H4 (cell line): ENCODE measurements at places on chromosomes 12 and 14.
A peak's percentile ranks its signal among the peaks of the same experiment; 100 is the strongest.

DNA sequence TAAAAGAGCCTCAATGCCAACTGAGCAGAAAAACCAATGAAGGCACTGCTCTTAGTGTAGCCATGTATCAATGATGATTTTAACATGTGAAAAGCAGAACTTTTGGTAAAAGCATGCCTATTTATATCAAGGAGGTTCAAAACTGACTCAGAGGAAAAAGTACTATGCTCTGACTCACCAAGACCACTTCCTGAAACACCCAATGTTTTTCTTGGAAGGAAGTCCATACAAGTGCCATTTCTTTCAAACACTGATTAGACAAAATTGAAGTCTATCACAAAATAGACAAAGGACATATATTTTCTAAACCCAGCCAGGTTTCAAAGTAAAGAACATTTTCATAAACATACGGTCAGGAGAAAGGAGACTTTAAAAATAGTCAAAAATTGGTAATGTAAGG lies 88.6 kb downstream of the EPS8 start:
- peak; percentile 93 for DNase-seq

DNA sequence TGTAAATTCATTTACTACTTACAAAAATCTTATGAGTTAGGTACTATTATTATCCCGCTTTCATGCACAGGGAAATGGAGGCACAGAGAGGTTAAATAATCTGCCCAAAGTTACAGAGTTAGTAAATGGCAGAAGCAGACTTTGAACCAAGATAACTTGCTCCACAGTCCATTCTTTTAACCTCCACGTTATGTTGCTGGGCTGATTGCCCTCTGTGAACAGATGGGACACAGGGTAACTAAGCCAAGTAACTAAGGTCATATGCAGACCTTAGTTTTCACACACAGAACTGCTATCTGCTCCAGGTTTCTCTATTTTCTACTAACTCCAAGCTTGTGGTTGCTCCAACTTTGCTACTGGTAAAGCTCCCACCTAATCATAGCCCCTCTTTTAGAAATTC lies 147.1 kb upstream of the IFNG-AS1 start:
- DNase-seq, result no peak

GRCh38 chr14:106586098-106586704 lies 1059.8 kb downstream of the TMEM121 start:
- DNase-seq, result no peak

- no peak for DNase-seq
These were observed 10.4 kb downstream of the KCNJ8 start for GRCh38 chr12:21764065-21764464.

DNA sequence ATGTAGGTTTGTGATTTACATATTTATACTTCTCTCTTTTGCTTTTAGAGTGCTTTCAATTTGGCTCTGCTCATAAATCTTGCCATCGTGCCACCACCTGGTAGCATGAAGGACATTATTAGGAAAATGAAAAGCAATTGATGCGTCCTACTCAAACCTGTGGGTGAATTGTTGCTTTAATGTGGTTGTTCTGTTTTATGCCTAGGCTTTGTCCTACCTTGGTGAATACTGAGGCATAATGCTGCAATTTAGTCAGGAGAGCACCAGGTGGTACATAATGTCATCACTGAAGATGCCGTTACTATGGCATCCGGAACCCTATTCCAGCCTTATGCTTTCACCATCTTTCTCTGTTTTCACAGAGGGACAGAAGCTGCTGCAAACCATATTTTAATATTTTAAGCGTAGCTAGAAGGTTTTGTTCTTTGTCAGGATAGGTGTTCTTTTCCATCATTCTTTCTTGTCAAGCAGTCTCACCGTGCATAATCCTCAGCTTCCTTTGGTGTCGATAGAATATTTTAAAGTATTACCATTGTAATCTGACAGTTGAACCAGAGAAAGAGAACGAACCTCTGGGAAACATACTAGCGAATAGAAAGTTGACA lies 68.5 kb upstream of the PKP2 start:
- no peak for DNase-seq

- DNase-seq, result no peak
These were observed 203.3 kb upstream of the SRRM4 start for GRCh38 chr12:118778077-118778476.

DNA sequence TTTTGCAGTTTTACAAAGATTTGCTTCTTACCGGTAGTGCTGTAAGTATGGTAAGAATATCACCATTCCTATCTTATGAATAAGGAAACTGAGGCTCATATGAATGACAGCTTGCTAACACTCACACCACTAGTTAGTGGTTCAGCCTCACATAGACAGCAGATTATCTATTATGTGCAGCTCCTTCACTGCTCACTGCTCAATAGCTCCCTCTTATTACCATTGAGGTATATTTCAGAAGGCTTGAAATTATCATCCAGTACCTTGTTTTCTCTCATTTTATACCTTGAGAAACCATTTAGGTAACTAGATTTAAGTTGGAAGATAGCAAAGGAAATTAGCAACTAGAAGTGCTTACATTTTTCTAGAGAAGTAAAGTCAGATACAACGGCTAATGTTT lies 15.5 kb downstream of the RIC8B start:
- DNase-seq, result no peak

- no peak for DNase-seq
These were observed 15.2 kb downstream of the DCAF4 start for GRCh38 chr14:72941286-72941985.

- DNase-seq, result peak; percentile 92
These were observed 29.0 kb downstream of the ATF7IP start for GRCh38 chr12:14394317-14395073.

DNA sequence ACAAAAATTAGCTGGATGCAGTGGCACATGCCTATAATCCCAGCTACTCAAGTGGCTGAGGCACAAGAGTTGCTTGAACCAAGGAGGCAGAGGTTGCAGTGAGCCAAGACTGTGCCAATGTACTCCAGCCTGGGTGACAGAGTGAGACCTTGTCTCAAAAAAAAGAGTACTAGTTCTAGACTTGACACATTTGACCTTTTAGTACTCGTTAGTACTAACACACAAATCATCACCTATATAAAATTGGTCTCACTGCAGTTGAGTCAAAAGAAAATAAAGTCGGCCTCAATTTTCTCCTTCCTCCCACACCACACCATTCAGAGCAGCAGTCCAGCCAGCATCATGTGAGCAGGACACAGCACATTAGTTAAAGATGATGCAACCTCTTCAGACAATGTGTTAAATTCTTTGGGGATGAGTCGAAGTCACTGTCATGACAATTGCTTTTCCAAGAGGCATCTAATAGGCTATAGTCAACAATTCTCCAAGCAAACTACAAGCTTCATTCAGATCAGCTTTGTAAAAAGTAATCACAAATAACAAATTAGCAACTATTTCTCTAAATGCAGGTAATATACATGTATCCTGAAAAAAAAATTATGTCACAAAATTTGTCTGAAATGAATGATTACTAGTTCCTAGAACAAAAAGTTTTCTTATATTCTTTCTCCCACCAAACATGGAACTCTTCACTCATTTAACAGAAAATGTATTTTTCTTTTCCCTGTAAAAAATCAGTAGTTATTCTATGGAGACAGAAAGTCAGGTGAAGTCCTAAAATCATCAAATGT lies 55.6 kb downstream of the CLIP1 start:
- DNase-seq, result peak; percentile 29

GRCh38 chr14:106872611-106873446 lies 1346.4 kb downstream of the TMEM121 start:
- DNase-seq, result peak; percentile 82

- no peak for DNase-seq
These were observed 240.4 kb downstream of the ASCL1 start for GRCh38 chr12:103197725-103198388.

DNA sequence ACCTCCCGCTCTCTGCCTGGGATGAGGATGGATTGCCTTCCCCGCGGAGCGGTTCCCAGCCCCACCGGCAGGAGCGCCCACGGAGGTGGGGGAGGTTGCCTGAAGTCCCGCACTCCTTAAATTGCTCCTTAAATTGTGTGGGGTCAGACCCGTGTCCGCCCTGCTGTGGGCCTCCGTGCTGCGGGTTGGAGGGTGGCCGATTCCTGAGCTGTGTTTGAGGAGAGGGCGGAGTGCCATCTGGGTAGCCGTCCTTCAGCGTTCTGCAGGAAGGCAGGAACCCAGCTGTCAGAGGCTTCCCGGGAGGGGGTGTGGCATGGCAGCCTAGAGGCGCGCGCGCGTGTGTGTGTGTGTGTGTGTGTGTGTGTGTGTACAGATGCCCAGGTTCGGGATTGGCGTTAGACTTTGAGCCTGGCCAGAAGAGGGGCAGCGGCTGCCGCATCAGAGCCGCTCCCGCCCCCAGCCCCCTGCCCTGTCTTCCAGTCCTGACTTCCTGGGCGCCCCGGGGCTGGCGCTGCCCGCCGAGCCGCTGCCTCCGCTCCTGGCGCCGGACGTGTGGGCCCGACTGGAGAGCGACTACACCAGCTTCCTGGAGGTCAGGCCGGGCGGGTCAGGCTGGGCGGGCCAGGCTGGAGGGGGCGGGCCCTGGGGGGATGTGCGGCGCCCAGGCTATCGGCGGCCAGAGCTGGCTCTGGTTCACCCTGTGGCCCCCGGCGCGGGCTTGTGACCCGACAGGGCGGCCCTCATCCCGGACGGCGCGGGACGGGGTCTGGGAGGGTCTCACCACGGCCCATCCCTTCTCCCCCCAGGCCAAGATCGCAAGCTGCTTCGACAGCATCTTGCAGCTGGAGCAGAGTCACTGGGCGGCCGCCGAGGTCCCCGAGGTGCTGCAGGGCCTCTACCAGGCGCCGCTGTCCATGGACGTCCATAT lies 9.2 kb downstream of the EXOC3L4 start:
- peak; percentile 57 for DNase-seq

DNA sequence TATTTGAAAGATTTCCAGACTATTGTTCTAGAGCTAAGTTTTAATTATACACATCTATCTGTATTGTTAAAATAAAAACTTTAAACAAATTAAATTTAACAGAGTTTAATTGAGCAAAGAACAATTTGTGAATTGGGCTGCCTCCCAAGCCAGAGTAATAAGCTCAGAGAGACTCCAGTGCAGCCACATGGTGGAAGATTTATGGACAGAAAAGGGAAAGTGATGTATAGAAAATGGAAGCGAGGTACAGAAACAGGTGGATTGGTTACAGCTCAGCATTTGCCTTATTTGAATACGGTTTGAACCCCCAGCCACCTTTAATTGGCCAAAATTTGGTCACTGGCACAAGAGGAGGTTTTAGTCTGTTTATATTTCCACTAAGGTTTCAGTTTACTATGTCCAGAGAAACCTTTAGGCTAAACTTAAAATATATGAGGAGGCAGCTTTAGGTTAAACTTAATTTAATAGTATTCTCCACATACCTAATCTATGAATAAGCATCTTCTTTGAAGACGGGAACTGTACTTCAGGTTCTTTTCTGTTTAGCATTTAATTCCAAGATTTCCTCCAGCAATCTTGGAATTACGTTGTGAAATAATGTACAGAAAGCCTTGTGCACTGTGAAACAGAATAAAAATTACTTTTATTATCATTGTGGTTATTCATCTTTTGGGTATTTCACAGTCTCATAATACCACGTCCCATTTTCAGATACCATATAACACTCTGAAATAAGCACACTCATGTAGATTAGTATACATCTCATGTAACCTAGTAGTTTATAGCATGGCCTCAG lies 19.4 kb downstream of the SRGAP1 start:
- DNase-seq, result no peak

- DNase-seq, result no peak
These were observed 370.2 kb upstream of the FLRT2 start for GRCh38 chr14:85159726-85160125.

GRCh38 chr14:104150136-104151025 lies 12.0 kb downstream of the KIF26A start:
- peak; percentile 74 for DNase-seq

DNA sequence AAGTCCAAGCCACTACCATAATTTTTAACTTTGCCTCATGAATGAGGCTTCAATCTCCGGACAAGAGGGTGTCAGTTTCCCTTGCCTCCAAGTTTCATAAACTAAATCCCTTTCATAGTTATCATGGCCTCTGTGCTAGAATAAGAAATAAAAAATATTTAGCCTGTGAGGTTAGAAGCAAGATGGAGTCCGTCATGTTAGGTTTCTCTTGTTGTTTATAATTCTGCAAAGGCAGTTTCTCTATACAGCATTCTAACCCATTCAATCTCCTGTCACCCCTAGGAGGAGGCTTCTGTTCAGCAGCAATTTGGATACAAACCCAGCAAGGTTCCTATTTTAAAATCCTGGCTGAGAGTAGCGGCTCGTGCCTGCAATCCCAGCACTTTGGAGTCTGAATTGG lies 15.8 kb upstream of the RAN start:
- DNase-seq, result no peak

GRCh38 chr12:97639702-97640101 lies 177.1 kb downstream of the RMST start:
- DNase-seq, result no peak

GRCh38 chr12:46560089-46560488 lies 187.5 kb upstream of the SLC38A2 start:
- no peak for DNase-seq

GRCh38 chr12:19744705-19745218 lies 305.5 kb downstream of the AEBP2 start:
- DNase-seq, result peak; percentile 48

DNA sequence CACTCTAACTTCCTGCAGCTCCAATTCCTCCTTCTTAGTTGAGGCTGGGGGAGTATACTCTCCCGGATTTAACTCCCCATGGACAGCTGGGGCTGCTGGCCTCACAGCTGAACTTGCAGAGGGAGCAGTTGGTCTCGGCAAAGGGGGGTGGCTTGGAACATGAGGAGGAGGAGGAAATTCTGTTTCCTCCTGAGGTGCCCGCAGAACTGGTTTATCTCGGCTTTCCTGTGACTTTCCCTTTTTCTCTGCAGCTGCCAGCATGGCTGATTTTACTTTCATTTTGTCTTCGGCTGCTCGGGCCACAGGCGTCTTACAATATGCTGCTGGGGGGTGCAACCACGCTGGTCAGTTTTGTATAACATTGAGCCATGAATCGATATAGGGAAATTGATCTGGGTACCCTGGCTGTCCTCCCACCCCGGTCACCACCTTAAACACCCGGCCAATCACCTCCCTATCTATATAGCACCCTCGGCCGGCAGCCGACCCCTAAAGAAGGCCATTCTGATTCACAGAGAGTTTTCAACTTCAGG lies 1317.6 kb downstream of the TMEM121 start:
- peak; percentile 27 for DNase-seq

- no peak for DNase-seq
These were observed 12.8 kb downstream of the FBLN5 start for GRCh38 chr14:91934554-91935285.

GRCh38 chr14:61568572-61569011 lies 126.7 kb upstream of the HIF1A start:
- no peak for DNase-seq

GRCh38 chr12:77837876-77838291 lies 7.2 kb downstream of the NAV3 start:
- no peak for DNase-seq

GRCh38 chr12:93427779-93428564 lies 13.8 kb downstream of the UBE2N start:
- DNase-seq, result no peak
